ENCODE measurements at places on chromosomes 5 and 9.

GRCh38 chr5:56662893-56663292 is 152.5 kb upstream of the MAP3K1 start:
- DNase-seq: no peak

DNA sequence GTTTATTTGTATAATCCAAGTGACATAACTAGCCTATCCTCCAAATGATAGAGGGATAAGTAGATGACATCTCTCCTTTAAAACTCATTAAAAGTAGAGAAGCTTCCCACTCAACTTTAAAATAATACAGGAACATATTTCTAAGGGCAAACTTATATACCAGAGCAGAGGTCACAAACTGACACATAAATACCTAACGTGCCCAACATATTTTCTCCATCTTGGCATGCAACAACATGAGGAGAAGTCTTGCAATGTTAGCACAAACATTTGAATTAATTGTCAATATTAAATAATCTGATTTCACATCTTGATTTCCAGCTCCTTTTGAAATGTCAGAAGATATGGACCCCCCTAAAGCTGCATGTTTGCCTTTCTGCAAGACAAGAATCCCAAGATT is 335.0 kb downstream of the DEPDC1B start:
- DNase-seq: no peak

GRCh38 chr9:134978272-134978671 is 60.6 kb upstream of the FCN1 start:
- no peak for DNase-seq

GRCh38 chr9:109828254-109828653 is 48.3 kb downstream of the PALM2AKAP2 start:
- DNase-seq: no peak

DNA sequence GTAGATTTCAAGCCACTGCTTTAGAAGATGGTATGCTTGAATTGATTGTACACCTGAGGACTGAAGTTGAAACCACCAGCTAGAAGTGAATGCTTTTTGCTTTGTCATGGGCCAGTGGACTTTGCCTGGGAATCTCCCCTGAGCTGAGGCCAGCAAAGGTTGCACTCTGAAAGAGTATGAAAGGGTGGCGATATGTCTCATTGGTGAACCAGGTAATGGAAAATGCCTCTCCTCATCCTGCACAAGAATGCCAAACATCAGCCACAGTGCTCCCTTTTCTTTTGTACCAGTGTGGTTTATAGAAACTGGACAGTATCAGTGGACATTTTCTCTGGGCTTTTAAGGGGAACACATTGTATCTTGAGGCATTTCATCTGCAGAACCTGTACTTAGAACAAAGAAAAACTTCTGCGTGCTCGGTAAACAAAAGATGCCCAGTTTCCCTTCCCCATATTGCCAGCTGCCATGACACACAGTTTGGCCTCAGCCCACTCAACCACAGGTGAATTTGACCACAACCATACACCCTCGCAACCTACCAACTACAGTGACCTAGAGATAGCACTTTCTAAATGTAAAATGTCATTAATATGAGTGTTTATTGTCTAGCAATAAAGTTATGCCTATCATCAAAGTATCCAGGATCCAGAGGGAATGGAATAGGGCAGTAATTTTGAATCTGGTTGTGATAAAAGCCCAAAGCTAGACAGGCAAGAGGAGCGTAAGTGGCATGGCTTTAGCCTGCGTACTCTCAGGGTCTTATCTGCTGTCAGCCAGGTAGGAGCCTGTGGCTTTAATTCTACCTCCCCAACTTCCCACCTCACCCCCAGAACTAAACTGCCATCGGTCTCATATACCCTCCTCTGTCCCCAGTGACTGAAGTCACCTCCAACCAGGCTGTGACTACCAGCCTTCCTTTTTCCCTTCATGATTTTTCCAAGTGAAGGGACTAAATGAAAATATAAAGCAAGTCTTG is 79.5 kb upstream of the LHFPL2 start:
- DNase-seq: no peak

DNA sequence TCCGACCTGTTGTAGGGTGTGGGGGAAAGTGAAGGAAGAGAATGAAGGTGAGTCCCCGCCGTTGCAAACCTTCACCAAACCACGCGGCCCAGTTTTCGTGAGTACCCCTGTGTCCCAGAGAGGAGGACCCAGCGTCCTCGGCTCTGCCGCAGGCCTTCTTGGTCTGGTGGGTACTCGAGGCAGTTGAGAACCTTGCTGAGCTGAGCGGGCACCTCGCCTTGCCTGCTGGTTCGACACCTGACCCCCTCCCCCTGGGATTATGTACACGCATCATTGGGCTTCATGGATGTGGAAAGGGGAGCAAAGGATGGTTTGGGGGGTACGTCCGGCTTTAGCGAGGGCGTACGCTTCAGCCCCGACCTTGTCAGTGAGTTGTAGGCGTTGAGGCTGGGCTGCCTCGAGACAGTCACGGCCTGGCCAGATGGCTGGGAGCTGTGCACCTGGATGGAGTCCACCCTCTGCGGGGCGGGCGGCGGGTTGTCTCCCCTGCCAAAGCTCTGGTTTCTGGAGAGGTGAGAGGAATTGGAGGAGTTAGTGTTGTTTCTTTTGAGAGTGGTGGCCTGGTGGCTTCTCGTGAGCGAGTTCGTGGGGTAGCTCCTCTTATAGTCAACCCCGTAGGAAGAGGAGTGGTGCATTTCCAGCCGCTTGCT is 128.1 kb downstream of the SEMA6A start:
- DNase-seq: no peak

DNA sequence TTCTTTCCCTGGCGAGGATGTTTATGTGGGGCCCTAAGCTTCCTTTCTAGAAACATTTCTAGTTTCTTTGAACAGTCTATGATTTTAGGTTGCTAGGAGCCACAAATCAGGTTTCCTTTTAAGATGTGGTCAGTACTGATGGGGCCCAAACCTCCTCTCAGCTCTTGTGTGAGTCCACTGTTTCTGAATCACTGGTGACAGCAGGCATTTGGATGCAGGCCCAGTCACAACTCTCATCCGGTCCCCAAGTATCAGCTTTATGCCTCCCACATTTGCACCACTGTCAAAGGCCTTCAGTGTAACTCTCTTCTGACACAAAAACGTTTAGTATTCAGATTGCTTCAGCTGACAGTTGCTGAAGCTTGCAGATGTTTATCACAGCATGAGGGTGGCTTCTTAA is 7.8 kb downstream of the DMRT2 start:
- DNase-seq: no peak

DNA sequence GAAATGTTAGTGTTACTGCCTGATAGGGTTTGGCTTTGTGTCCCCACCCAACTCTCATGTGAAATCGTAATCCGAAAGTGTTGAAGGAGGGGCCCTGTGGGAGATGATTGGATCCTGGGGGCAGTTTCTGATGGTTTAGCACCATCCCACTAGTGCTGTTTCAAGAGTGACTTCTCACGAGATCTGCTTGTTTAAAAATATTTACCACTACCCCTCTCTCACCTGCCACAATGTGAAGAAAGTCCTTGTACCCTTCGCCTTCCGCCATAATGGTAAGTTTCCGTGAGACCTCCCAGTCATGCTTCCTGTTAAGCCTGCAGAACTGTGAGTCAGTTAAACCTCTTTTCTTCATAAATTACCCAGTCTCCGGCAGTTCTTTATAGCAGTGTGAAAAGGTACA is 2.6 kb upstream of the RFX3 start:
- no peak for DNase-seq

DNA sequence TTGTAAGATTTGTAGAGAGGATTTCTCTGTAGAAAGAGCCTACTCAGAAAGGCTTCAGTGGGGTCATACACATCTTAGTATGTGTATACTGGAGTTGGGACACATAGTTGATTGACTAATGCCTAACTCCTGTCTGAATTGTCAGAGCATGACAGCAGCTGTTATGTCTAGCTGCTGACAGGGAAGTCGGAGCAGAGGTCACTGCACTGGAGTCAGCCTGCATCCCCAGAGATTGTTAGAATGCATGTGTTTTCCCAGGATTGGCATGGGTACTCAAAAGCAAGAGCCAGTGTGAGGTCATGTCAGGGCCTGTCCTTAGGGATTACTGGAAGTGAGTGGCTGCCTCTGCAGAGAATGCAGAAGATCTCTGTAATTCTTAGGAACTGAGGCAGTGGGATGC is 82.7 kb downstream of the ITGA1 start:
- DNase-seq: no peak

- DNase-seq: no peak
These were observed 48.8 kb downstream of the GRAMD2B start for GRCh38 chr5:126471875-126472537.

- no peak for DNase-seq
These were observed 123.7 kb upstream of the FBXL17 start for GRCh38 chr5:108505608-108506007.

DNA sequence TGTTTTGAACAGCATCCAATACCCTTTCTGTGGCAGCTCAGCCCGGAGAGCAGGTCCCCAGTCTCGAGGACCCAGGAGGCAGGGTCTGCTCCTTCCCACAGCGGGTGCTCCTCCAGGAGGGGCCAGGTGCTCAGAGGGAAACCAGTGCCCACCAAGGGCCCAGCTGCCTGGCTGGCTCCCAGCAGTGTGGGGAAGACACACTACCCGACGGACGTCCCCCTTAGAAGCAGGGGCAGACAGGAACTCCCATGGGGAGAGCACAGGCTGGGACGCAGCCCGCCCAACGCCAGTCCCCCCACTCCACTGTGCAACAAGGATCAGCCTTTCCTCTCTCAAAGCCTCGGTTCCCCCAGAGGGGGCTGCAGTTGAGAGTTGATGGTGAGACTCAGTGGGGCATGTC is 57.6 kb downstream of the ADAMTS2 start:
- DNase-seq: no peak

- no peak for DNase-seq
These were observed 90.5 kb downstream of the ADAMTS12 start for GRCh38 chr5:33801292-33801691.

DNA sequence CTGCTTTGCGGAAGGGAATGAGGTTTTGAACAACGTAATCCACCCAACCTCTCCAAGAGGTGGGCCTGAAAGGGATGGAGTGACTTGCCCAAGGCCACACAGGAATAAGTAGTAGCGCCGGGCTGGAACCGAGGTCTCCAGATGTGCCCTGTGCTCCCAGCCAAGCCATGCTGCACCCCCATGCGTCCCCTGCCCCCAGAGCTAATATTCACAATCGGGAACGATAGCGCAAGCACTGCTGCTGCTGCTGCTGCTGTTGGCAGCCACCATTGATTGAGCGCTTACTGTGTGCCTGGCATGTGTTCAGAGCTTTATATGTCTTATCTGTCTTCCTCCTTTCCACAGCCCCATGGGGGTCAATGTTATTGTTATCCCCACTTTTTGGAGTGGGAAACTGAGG is 43.9 kb downstream of the AMBP start:
- no peak for DNase-seq

GRCh38 chr5:125149527-125149926 is 403.1 kb upstream of the ZNF608 start:
- no peak for DNase-seq

- DNase-seq: peak; percentile 58
These were observed 25.7 kb downstream of the ZMAT2 start for GRCh38 chr5:140725799-140726471.

- no peak for DNase-seq
These were observed 132.9 kb downstream of the NFIB start for GRCh38 chr9:14180960-14181537.

GRCh38 chr5:9781275-9781674 is 151.1 kb upstream of the TAS2R1 start:
- DNase-seq: no peak

GRCh38 chr5:63125862-63126261 is 547.2 kb downstream of the LRRC70 start:
- DNase-seq: no peak

- no peak for DNase-seq
These were observed 53.4 kb upstream of the GLIS3 start for GRCh38 chr9:4353236-4353635.

DNA sequence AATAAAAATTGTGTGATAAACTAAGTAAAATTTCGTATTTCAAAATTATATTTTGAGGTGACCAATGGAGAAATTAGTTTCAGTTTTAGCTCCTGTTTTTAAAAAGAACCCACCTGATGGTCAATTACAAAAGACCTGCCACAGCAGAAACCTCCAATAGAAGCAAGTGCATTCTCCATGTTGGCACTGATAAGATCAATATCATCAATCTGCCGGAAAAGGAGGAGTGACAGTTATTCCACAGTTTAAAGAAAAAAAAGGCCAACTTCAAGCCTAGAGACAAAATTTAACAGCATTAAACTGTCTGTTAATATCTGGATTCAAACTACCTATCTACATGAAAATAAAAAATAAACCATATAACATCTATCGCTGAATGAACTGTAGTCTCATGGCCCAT is 67.7 kb downstream of the SPTLC1 start:
- DNase-seq: no peak

DNA sequence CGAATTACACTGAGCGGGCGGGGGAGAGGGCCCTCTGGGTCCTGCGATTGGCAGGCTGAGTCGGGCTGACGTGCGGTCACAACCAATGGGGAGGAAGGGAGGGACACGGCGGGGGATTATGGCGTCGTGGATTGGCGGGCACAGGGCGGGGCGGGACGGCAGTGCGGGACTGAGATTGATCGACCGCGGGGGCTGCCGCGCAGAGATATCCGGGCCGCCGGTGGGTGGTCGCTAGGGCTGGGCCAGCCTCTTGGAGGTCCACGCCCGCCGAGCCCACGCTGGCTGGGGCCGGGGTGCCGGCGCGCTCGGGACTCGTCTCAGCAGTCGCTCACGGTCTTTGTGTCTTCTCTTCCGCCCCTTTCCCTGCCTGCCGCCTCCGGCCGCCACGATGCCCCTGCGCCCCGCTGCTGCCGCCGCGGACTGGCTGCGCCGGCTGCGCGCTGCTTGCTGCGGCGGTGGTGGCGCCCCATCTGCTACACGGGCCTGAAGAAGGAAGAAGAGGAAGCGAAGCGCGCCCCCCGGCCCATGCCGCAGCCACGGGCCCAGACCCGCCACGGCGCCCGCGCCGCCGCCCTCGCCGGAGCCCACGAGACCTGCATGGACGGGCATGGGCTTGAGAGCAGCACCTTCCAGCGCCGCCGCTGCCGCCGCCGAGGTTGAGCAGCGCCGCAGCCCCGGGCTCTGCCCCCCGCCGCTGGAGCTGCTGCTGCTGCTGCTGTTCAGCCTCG is at the start of gene RGMB:
Gene RGMB, plus strand, starts transcription at position 200 of the 728 bp plus-strand sequence. Its CDS starts 408 bp downstream, at position 608.
- DNase-seq: peak; percentile 69

DNA sequence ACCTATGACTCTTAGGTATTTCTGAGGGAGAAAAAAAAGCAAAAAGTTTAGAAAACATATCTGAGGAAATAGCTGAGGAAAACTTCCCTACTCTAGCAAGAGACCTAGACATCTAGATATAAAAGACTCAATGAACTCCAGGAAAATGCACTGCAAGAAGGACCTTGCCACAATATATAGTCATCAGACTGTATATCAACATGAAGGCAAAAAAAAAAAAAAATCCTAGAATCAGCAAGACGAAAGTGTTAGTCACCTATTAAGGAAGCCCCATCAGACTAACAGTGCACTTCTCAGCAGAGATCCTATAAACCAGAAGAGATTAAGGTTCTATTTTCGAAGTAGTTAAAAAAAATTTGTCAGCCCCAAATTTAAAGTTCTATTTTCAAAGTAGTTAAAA is 166.2 kb downstream of the TMEM38B start:
- DNase-seq: no peak

Measured in stimulated activated CD4-positive, alpha-beta T cell treated with anti-CD3 and anti-CD28 coated beads, Interleukin-1b, Interleukin-23, amount 100 ng/mL, for 1 hour (primary cell).